T1000 (cell line): ENCODE measurements at places on chromosomes 1 and 21.

- no peak for DNase-seq
Observed at GRCh38 chr1:242002510-242002909, 3.6 kb upstream of the MAP1LC3C start.

DNA sequence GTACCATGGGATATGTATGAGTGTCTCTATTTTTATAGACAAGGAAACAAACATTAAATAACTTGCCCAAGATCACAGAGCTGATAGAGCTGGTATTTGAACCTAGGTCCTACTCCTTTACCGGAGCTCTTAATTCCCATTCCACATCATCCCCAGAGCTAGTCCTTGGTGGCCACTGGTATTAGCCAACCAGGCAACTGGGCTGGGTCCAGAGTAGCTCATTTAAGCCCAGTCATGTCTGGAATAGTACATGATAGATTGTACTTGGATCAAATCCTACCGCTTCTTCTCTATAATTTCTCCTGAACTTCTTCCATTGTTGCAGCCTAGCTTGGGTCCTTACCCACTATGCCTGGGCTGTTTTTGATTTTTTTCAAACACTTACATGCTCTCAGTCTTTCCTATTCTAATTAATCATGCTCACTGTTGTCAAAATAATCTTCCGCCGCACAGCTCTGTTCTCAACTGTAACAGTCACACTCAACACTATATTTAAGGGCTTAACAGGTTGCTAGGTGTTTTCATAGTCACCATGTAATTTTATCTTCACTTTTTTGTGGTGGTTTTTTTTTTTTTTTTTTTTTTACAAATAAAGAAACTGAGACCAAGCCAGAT is 80.2 kb downstream of the COLGALT2 start:
- DNase-seq = no peak

DNA sequence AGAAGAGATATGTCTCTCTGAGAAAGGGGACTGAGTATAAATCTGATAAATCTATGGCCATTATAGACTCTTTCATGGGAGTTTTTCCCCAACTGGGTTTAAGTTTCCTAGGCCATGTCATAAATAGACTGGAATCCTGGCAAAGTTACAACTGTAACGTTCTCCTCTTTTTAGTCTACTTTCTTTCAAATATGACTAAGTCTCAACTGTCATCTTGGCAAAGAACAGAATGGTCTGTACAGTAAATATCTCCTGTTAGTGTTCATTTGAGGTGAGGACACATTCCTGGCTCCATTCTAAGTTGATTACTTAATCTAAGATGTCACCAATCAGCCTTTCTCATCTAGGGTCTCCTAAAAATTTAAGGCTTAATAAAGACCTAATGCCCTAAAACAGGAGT is 300.5 kb downstream of the BRINP2 start:
- no peak for DNase-seq

DNA sequence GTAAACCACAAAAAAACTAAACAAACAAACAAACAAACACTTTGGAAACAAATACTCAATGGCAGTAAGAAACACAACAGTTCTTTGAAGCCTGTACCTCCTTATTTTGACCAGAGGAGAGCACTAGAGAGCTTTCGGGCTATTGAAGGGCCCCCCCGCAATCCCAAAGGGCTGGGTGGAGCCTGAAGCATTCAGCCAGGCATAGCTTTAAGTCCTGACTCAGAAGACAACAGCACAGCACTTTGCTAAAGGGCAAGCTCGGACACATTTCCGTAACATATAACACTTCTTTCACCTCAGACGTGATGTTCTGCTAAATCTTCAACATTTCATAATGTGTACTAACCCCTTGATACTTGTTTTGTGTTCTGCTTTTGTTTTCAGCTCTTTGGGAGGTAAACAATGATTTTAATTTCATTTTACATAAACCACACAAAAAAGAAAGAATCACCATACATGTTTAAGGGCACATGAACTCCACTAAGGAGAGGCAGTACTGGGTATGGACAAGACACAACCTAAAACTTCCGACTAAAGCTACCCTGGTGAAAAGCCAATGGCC is 9.7 kb upstream of the SHCBP1L start:
- peak; percentile 66 for DNase-seq

- DNase-seq = no peak
Observed at GRCh38 chr1:203278082-203278884, 27.0 kb upstream of the BTG2 start.

- DNase-seq = no peak
Observed at GRCh38 chr1:32899586-32900296, 1.4 kb downstream of the TMEM54 start.

DNA sequence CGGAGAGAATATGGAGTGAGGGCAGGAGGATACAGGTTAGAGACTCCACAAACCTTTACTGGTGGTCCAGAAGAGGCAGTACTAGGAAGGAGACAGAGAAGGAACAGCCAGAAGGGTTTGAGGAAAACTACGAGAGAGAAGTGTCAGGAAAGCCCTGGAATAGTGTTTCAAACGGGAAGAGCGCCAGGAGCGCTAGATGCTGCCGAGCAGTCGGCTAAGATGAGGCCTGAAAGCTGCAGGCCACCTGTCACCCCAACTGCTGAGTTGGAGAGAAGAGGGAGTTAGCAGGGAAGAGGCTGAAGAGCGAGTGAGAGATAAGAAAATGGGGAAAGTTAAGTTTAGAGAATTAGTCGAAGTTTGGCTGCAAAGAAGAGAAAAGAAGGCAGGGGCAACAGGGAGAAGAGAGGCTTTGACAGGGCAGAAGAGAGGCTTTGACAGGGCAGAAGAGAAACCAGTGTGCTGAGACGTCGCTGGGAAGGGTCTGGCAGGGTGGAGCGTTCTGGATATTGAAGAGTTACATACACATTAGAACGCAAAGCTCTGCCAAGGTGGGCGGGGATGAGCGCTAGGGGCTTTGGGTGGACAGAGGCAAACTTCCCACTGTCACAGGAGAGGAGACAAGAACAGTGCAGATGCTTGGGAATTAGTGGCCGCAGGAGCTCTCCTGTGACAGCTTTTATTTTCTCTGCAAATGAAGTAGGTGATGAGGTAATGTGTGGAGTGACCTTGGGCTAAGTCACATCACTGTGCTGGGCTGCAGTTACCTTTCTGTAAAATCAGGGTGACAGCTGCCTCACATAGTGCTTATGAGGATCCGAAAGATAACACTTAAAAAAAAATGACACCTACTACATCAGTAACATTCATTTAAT is 31.2 kb downstream of the PCSK9 start:
- DNase-seq = no peak

DNA sequence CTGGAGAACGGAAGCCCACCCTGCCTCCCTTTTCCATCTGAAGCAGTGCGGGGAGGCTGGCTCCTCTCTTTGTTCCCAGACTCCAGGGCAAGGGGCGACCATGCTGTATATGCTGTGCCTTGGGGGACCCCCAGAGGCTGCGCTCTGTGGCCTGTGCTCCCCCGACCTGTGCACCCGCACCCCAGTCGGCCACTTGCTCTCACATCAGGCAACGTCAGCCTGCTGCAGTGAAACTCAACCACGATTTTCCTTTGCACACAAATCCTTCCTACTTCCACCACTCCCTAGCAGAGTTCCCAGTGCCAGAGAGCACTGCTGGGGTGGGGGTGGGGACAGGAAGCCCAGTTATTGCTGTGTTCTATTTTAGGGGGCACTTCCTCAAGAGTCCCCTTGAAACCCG is 52.5 kb downstream of the SIM2 start:
- DNase-seq = no peak

GRCh38 chr1:100924991-100925390 is 29.1 kb downstream of the SLC30A7 start:
- no peak for DNase-seq

- no peak for DNase-seq
Observed at GRCh38 chr1:167562702-167563101, 9.1 kb upstream of the CREG1 start.

DNA sequence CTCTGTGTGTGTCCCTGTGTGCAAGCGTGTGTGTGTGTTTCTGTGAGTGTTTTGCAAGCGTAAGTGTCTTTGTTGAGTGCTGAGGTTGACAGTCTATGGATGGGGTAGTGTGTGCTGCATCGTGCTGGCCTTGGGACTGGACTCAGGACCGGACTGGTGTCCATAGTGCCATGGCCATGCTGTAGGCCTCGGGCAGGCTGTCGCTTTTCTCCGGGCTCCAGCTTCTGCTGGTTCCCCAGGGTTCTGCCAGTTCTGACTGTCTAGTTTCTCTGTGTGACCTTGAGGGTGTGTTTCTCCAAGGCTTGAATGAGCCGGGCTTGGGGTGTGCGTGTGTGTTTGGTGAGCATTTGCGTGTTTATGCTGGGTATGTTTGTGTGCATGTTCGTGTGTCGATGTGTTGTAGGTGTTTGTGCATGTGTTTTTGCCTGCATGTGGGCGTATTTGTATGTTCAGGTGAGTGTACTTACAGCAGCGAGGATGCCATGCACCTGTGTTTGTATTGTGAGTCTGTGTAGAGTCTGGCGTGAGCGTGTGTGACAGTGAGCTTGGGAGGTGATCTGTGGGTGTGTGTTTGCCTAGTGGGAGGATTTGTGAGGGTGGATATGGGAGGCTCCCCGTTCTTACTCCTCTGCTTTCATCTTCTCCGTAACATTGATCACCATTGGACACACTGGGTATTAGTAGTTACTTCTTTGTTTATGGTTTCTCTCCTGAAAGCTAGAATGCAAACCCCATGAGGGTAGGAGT is 51.7 kb upstream of the POU3F1 start:
- DNase-seq = no peak

- DNase-seq = no peak
Observed at GRCh38 chr1:234879147-234880080, 249.2 kb downstream of the TOMM20 start.

- no peak for DNase-seq
Observed at GRCh38 chr1:235867903-235868469, 1.3 kb upstream of the LYST start.

- no peak for DNase-seq
Observed at GRCh38 chr1:207006914-207007313, 25.6 kb downstream of the C1orf116 start.

- no peak for DNase-seq
Observed at GRCh38 chr1:208965351-208965750, 618.2 kb upstream of the CAMK1G start.

- no peak for DNase-seq
Observed at GRCh38 chr1:77065693-77066342, 153.4 kb downstream of the PIGK start.

DNA sequence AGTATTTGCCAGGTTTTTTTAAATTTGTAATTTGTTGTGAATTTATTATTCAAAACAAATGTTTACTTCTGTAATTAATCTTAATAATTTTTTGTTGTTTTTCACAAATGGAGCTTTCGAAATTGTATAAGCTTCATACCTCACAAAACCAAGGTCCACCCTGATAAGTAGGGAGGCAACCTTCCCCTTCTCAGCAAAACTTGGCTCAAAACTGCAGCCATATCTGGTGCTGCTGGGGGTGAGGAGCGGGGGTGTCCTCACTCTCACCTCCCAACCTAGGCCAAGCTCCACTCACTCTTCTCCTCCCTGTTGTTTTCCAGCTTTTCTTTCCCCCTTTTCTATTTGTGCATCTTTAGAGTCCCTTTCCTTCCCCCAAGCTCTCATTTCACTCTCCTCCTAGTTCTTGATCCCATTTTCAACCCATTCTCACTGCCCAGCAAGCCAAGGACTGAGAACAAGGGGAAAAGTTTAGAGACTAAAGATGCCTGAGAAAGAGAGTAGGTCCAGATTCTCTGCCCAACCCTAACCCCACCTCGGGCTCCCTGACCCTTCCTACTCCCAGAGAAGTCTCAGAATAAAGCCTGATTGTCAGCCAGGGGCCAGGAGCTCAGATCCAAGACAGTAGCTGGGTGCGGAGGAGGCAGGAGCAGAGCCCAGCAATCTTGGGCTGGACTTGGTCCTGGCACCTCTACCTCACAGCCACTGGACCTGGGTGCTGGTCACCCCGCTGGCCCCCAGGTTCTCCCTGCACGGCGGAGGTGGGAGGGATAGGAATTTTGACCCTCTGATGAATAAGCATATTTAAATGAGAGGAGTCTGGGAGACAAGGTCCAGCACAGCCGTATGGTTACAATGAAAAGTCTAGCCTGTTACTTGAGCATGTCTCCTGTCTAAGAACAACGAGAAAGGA is 8.3 kb upstream of the CFAP45 start:
- no peak for DNase-seq

DNA sequence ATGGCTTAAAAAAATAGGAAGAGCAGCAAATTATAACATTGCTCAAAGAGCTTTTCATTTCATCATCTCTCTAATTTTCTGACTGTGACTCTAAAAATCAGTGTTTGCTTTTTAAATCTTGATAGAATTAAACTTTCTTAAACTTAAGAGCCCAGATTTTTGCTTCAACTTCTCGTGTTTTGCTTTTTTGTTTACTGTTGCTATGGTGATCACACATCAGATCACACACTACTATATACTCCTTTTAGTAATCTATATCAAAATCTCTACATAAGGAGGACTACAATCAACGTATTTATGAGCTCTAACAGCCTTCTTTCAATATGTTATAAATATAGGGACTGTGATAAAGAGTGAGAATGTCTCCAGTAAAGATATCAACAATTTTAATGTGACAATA is 537.3 kb downstream of the KCNT2 start:
- no peak for DNase-seq

GRCh38 chr1:205715628-205716027 is 34.4 kb downstream of the NUCKS1 start:
- no peak for DNase-seq

DNA sequence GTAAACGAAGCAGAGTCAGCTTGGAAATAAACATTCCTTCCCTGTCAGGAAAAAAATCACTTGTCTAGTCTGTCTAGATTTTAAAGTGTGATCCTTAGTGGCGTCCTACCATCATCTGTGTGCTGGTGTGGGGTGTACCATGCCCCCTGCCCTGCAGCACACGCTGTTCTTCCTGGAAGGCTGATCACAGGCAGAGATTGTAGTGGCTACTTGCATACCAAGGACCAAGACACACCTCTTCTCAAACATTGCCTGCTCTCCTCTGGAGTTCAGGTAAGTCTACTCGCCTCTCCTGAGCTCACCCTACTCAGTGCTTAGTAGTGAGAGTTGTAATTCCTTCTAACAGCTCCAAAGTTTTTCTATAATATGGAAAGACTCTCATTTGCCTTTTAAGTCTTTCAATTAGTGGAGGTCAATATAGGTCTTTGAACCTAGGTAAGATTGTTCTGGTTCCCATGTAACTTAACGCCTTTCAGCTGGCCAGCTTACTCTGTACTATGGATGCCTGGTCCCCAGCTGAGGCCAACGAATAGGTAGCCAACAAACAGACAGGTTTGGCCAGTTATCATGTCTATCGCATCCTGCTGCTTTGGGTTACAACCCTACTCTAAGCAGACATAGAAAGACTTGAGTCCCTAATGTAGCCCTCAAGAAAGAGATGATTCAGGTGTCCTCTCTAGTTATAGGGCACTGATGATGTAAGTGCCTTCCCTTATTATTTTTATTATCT is 55.4 kb downstream of the XCL1 start:
- DNase-seq = no peak

DNA sequence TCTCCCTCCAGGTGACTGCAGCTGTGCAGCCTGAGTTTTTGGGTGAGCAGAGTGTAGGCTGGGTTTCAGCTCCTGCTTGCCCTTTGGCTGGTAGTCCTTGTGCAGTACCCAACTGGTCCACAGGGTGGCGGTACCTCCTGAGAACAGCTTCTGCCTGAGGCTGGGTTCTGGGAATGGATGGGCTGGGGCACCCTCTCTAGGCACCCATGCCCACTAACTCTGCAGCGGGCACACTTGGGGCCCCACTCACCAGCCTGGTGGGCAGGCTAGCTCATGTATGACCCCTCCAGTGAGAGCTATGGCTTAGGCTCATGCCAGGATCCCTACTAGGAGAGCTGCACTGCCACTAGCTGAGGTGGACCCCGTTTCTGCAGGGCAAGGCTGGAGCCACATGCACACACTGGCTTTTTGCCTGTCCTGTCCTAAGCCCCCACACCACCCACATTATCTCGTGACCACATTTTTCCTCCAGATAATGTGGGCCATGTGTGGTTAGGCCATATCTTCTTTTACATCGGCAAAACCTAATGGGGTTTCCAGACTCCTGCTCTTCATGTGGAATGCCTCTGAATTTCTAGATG is 15.5 kb upstream of the GSTM4 start:
- DNase-seq = peak; percentile 64
